ENCODE measurements at places on chromosomes 13 and 19.

- DNase-seq = no peak
Observed at GRCh38 chr19:38900202-38900629, 447 bp downstream of the NFKBIB start.

DNA sequence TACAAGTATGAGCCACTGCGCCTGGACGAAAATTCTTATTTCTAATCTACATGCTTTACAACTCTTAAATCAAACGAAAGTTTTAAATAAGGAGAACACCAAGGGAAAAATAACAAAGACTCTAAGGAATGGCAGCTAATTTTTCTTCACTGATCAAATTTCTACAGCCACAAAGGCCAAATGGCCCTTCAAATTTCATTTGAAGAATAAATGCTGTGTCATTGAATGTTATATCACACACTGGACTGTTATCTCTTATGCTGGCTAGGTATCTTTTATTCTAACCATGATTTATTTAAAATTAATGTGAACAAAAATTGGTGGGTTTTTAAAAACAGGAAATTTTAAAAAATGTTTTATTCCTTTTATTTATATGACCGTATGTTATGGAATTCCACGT is 14.1 kb downstream of the SMAD9 start:
- no peak for DNase-seq

GRCh38 chr19:1884719-1885334 is 469 bp downstream of the ABHD17A start:
- DNase-seq = no peak

GRCh38 chr13:54945973-54946372 is 1917.4 kb downstream of the OLFM4 start:
- no peak for DNase-seq

DNA sequence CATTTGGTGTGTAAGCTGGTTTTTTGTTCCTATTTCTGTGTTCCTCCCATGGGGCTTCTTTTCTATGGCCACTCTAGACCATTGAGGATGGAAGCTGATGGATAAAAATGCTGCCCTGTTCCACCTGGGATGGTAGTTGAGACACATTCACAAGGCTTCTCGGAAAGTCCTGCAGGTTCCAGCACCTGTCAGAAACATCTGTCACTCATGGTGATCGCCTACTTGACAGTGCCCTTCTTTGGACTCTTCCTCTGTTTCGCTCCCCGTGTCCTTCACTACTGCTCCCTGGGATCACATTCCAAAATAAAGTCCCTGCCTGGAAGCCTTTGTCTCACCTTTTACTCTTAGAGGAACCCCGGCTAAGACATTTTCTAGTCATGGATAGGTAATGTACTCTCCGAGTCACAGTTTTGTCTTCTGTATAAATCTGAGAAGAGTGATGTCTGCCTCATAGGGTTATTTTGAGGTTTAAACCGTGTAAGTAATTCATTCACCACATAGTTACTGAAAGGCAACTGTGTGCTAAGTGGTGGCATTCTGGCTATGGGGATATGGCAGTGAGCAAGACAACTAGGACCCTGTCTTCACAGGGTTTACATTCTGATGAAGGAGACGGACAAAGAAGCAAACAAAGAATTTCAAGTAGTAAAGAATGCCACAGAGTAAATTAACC is 21.0 kb downstream of the UBAC2 start:
- no peak for DNase-seq

- DNase-seq = no peak
Observed at GRCh38 chr13:96112936-96113335, 23.0 kb downstream of the HS6ST3 start.

DNA sequence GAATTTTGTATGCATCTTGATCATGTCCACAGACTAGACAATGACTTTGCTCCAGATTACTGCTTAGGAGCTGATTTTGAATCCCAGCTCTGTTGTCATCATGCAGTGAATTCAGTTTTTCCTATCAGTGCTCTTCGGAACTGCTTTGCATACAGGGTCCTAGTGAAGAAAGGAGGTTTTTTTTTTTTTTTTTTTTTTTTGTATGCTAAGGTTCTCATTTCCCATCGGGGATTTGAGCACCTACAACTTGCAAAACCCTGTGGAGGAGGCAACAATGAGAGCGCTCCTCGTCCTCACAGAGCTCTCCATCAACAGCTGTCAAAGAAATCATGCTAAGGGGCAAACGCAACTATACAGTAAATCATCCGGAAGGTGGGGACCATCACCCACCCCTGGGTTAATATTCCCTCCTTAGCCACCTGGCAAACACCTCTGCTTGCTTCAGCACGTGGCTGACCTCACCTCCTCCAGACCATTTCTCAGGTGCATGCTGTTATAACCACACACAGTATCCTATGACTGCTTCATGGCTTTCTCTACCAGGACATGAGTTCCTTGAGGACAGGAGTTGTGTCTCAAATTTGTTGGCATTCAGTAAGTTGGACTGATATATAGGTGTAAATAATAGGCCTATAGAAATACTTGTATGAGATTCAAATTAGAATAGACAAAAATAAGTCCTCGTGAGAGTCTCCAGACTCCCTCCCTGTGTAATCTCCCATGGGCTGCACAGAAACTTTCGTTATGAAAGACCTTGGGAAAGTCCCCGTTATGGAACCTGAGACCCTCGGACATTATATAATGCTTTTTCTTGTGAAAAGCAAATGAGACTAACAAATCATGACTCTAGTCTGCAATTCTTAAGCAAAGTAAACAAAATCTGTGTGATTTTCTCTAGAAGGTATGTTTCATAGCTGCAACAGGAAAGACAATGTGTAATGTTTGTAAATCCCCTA is 113.8 kb downstream of the KATNAL1 start:
- no peak for DNase-seq

DNA sequence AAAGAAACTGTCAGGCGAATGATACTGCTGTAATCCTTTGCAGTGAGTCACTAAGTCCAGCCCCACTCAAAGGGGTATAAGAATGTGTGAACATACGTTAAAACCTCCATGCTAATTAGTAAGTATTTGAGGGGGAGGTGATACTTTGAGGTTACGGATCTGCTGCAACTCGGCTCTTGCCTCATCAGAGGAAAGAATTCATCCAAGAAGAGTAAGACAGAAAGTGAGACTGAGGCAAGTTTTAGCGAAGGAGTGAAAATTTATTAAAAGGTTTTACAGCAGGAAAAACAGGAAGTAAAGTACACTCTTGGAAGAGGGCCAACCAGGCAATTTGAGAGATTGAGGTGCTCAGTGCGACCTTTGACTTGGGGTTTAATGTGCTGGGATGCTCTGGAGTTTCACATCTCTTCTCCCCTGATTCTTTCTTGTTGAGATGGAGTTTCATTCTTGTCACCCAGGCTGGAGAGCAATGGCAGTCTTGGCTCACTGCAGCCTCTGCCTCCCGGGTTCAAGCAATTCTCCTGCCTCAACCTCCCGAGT is 9.8 kb downstream of the CLEC4M start:
- DNase-seq = no peak

DNA sequence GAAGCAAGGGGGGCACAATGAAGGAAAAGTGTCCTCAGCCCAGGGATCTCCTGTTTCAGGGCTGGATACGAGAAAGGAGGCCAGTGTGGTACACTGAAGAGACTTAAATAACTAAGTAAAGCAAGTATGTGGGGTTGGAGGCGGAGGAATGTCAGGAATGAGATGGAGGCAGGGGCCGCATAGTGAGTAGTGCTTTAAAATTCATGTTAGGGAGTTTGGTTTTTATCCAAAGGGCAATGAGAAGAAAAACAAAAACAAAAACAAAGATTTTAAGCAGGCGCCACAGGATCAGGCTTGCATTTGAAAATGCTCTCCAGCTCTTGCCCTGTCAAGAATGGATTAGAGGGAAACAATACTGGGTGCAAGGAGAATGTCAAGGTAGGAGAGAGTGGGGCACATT is 273.4 kb downstream of the DCLK1 start:
- no peak for DNase-seq

DNA sequence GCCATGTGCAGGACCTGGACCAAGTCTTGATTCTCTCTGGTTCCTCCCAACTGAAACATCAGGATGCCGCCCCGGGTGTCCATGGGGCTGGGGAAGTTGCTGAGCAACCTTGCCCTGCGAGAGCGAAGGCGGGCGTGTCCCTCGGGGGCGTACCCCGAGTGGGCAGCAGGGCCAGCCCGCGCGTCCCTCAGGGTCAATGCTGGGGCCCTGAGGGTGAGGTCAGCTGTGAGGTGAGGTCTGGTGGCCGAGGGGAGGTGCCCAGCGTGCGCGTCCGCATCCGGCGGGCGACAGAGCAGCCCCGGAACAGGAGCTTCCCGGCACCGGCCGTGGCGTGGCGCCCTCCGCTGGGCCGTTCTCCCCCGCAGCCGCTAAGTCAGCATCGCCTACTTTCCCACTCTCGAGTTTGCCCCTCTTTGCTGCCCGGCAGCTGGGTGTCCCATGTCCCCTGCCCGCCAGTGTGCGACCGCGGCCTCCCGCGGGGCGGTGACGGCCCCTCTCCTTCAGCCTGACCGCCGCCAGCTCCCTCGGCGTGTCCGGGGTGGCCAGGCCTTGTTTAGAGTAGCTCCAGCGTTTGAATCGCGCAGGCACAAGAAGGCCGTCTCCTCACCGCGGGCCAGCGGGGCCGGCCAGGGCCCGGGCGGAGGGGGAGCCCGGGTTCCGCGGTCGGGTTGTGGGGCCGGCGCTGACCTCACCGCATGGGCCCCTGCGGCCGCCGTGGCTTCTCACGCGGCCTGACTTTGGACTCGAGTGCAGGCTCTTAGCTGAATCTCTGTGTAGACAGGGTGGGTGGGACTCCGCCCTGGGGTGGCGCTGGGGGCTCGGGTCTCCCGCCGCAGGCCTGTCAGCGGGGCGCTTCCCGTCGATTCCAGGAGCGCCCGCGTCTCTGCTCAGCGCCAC is 33.0 kb downstream of the GJA3 start:
- DNase-seq = peak; percentile 52

DNA sequence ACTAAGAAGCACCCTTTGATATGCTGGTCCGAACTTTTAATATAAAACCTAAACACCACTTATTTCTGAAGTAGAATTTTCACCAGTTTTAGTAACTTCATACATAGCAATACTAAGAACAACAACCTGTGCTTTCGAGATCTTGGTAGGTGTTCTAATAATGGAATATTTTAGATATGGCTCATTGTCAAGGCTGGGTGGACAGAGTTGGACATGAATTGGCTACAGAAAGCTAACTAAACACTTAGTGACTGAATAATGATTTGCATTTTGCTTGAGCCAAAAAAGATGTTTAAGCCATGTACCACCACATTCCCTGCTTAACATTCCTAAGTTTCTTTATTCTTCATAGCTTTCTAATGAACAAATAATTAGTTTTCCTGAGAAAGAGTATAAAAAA is 344.3 kb upstream of the SGCG start:
- no peak for DNase-seq

- no peak for DNase-seq
Observed at GRCh38 chr19:49712397-49712859, 21.5 kb downstream of the CPT1C start.

DNA sequence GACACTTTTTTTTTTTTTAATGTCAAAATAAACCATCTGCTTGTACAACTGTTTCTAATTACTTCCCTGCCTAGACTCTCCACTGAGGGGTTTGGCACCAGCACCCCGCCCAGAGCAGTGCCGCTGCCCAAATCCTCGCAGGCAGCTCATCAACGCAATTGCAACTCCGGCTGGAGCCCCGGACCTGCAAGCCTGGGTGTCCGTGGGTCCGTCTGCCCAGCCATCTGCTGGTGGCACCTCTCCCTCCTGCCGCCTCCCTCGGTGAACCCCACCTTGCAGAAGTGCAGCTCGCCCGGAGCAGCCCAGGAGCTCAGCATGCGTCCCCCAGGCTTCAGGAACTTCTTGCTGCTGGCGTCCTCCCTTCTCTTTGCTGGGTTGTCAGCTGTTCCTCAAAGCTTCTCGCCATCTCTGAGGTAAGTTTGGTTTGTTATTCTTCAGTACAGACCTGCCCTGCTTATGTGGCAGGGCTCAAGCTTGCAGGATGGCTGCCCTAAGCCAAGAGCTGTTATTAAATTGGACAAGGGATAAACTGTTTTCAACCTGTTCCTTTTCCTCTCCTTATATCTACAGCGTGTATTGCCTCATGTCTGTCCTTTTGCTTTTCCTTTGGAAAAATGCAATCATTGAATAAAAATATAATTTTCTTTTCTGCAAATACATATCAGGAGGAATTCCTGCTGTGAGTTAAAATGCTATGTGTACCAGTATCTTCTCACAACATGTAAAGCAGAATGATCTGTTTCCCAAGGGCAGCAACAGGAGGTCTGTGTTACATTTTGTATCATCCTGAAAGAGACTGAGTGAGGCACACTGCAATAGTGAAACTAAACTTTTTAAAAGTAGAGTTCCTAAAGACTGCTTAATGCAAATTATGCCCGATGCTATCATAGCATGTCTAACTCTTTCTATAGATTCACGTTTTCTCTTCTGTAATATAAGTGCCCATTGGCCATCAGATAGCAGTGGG is at the start of gene ITGBL1:
Gene ITGBL1, plus strand, starts transcription at position 157 of the 967 bp plus-strand sequence. Its CDS starts 159 bp downstream, at position 316.
- DNase-seq = peak; percentile 2

DNA sequence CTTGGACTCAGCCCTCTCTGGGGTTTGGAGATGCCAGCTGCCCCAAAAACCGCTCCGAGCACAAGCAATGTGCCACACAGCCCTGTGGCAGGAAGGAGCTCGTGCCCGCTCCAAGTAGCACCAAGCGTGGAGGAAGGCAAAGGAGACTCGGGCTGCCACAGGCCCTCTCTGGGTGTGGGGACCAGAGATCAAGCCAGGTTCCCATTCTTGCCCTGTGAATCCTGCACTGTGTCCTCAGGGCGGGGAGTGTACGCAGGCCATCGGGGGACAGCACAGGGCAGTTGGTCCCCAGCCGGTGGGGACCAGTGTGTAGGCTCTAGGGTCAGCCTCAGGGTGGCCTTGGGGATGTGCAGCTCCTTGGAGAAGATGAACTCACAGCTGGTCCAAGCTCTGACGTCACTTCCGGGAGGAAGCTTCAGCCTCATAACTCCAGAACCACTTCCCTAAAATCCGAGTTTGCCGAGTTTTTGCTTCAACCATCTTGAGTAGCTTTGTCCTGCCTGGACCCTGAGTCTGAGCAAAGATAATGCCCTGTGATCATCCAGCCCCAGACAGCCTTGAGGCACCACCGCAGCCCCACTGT is 9.3 kb upstream of the CPAMD8 start:
- DNase-seq = no peak

- no peak for DNase-seq
Observed at GRCh38 chr13:23673354-23673753, 103.1 kb downstream of the TNFRSF19 start.

DNA sequence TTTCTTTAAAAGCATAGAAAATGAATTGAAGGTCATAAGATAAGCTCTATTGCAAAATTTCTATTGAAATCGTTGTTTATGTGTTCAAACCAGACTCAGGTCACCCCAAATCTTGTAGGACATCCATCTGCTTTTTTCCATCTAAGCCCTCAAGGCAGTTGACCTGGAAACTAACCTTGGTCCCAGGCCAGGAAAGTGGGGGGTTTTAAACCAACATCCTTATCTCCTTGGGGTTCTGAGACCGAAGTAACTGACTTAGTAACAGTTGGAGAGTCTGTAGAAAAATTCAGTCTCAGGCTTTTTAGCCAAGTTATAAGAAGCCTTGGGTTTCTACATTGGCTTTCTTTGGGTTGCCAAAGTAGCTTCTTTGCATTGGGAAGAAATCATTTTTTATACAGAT is 23.4 kb downstream of the ZNF507 start:
- no peak for DNase-seq

- DNase-seq = no peak
Observed at GRCh38 chr13:69928262-69928661, 179.4 kb upstream of the ATXN8OS start.

DNA sequence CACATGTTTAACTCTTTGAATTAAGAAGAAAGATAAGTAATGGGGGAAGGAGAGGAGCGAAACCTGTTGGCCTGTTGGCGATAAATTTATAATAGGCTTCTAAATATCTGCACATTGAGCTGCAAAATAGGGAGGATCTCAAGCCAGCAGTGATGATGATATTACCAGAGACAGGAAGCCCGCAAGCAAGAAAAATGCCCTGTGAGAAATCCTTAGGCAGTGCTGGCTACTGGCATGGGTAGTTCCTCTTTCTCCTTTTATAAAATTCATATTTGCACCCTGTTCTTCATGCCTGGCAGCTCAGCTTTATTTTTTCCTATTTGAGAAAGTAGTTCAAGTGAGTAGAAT is 858 bp upstream of the USP12 start:
- DNase-seq = no peak
